ENCODE measurements at places on chromosomes 4 and X.

- DNase-seq, result no peak
Measured at GRCh38 chr4:156475322-156475721, 496.3 kb downstream of the PDGFC start.

- DNase-seq, result no peak
Measured at GRCh38 chrX:55488006-55488592, 1.5 kb downstream of the USP51 start.

GRCh38 chr4:142322996-142323395 lies 523.1 kb downstream of the INPP4B start:
- no peak for DNase-seq

GRCh38 chr4:69321153-69321729 lies 41.0 kb downstream of the UGT2B28 start:
- no peak for DNase-seq

GRCh38 chr4:169861593-169861992 lies 103.8 kb upstream of the HPF1 start:
- DNase-seq, result no peak

DNA sequence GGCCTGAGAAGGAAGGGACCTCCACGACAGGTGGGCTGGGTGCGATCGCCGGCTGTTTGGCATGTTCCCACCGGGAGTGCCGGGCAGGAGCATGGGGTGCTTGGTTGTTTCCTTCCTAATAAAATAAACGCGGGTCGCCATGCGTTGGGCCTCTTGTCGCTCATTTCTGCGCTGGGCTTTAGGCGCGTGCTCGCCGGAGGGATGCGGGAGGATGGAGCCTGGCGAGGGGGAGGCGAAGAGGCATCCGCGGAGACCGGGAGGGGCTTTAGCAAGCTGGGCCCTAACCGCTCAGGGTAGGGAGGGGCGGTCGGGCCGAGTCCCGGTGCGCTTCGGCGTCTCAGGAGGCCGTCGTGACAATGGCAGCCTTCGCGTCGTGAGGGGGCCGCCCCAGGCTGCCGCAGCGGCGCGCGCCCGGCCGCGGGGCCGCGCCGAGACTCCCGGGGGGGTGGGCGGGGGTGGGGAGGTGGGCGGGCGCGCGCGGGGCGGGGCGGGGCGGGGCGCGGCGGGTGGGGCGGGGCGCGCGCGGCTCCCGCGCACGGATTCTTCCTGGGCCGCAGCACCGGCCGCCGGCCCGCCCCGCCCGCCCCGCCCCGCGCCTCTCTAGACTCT lies 476 bp upstream of the GDI1 start:
- no peak for DNase-seq

- peak; percentile 50 for DNase-seq
Measured at GRCh38 chr4:88818631-88819470, 121.2 kb upstream of the NAP1L5 start.

DNA sequence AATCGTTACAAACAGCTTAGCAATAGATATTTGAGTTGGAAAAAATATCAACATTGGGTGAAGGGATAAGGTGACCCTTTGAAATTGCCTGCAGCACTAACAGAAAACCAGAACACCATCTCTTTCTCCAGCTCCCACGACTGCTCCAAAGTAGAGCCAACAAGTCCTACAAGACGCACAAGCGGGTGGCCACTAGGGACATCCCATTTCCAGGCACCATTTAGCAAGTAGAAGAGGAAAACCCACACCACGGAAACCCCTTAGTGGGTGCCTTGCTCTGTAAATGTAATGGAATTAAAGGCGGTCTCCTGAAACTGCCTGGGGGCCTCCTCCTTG lies 1.9 kb downstream of the ARHGAP6 start:
- no peak for DNase-seq

GRCh38 chr4:1229117-1229849 lies 19.6 kb downstream of the CTBP1 start:
- DNase-seq, result no peak

DNA sequence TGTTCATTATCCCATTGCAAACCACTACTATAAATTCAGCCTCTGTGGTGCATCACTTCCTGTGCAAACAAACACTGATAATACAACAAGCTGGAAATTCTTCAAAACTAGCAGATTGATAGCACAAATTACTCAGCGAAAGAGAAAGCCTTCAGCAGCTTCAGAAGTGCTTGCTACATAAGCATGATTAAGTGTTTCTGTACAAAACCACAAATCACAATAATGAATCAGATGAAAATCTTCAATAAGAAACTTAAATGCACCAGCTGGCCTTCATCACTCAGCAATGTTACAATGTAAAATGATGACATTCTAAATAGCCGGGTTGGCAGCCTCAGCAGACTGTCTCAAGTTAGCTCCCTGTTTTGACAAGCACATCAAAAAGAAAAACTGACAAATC lies 262.2 kb downstream of the SPOCK3 start:
- no peak for DNase-seq

- no peak for DNase-seq
Measured at GRCh38 chr4:15765910-15766697, 12.0 kb upstream of the CD38 start.

DNA sequence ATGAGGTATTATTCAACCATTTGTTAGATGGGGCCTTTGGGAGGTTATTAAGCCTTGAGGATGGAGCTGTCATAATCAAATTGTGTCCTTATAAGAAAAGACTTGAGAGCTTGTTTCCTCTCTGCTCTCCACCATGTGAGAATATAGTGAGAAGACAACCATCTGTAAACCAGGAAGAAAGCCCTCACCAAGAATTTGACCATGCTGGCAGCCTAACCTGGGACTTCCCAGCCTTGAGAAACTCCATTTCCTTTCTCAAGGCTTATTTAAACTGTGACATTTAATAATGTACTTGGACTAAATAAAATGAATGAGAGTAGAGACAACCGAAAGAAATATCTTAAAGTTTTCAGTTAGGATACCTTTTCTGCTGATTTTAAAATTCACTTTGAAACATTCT lies 83.7 kb upstream of the GC start:
- no peak for DNase-seq

GRCh38 chr4:88037936-88038335 lies 30.5 kb downstream of the PKD2 start:
- no peak for DNase-seq

GRCh38 chrX:111646515-111646914 lies 34.5 kb upstream of the ALG13 start:
- no peak for DNase-seq

GRCh38 chr4:48899950-48900349 lies 6.6 kb downstream of the OCIAD2 start:
- DNase-seq, result no peak

GRCh38 chr4:150647008-150647407 lies 65.1 kb downstream of the MAB21L2 start:
- DNase-seq, result no peak

DNA sequence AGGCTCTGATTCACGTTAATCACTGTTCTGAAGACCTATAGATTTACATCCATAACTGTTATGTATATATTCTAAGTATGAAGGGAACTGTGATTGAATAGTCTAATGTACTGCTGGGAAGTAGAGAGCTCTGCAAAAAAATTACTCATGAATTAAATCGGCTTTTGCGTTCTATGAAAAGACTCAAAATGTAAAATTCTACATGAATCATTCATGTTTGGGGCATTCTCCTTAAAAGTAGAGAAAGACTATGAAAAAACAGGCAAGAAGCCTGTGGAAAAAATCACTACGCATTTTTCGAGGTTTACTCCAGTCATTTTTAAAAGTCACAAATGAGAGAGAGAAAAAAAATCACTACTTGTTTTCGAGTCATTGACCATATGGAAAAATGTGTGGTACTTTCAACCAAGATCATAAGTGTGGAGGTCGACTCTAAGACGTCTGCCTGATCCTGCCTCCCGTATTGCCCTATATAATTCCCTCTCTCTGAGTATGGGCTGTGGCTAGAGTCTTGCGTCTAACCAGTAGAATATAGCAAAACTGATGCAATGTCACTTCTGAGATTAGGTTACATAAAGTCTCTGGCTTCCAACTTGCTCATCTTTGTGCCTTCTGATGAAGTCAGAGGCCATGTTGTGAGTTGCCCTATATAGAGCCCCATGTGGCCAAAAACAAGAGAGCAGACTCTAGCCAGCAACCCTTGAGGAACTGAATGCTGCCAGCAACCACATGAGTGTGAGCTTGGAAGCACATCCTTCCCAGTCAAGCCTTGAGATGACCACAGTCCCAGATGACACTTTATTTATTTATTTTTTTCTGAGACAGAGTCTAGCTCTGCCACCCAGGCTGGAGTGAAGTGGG lies 32.1 kb upstream of the VEGFD start:
- no peak for DNase-seq

- no peak for DNase-seq
Measured at GRCh38 chrX:107542500-107542899, 85.8 kb upstream of the PRPS1 start.

- no peak for DNase-seq
Measured at GRCh38 chr4:155085843-155086530, 122.4 kb upstream of the NPY2R start.

GRCh38 chr4:104066533-104066932 lies 346.7 kb upstream of the TACR3 start:
- DNase-seq, result no peak

- no peak for DNase-seq
Measured at GRCh38 chr4:106186201-106186600, 129.8 kb downstream of the TBCK start.
